CD8-positive, alpha-beta memory T cell (primary cell): ENCODE measurements at places on chromosomes 7 and 10. TPM values are rescaled to one million over a fixed set of nuclear protein-coding genes. Genes with fewer than 3 reads are reported as not detected.

GALNT11 gene
- 21.5 TPM for total RNA-seq

GATA3 gene
- total RNA-seq = 53.3 TPM

DNA sequence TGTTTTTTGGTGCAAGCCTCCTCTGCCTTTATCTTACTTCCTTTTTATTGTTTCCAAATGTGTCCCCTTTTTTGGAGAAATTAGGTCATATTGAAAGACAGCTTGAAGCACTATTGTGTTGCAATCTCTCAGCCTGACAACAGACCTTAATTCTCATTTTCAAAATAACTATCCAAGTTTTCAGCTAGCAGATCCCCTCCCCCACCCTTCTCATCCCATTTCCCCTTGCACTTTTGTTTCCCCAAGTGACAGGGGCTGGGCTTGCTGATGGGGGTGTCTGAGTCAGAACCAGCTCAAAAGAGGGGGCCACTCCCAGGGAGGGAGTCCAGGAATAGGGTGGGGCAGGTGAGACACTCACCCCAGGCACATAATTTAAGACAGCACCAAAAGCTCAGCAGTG is 75.3 kb downstream of the MKI67 start:
- no peak for DNase-seq

DNA sequence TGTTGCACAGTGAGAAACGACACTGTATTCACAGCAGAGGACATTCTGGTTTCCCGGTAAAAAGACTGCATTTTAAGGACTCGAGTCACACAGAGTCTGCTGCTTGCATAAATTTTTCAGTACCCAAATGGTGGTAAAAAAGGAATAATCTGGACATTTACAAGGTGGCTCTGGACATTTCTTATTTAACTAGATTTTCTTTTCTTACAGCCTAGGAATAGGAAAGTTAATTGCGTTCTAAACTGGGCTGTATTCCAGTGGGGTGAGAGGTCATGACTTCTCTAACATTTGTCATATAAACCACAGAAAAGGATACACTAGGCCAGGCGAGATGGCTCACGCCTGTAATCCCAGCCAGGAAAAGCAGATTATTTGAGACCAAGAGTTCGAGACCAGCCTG is 237.5 kb upstream of the KLF6 start:
- no peak for DNase-seq

DNA sequence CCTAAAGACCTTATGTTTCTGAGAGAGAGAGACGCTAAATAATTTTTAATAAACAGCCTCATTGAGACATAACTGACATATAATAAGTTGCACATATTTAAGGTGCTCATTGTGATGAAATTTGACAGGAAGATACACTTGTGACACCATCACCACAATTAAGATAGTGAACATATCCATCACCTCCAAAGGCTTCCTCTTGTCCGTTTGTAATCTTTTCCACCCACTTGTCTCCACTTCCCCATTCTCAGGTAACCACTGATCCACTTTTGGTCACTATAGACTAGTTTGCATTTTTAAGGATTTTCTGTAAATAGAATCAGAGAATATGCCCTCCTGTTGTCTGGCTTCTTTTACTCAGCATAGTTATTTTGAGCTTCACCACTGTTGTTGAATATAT is 195.1 kb upstream of the WDR11 start:
- DNase-seq = no peak

DNA sequence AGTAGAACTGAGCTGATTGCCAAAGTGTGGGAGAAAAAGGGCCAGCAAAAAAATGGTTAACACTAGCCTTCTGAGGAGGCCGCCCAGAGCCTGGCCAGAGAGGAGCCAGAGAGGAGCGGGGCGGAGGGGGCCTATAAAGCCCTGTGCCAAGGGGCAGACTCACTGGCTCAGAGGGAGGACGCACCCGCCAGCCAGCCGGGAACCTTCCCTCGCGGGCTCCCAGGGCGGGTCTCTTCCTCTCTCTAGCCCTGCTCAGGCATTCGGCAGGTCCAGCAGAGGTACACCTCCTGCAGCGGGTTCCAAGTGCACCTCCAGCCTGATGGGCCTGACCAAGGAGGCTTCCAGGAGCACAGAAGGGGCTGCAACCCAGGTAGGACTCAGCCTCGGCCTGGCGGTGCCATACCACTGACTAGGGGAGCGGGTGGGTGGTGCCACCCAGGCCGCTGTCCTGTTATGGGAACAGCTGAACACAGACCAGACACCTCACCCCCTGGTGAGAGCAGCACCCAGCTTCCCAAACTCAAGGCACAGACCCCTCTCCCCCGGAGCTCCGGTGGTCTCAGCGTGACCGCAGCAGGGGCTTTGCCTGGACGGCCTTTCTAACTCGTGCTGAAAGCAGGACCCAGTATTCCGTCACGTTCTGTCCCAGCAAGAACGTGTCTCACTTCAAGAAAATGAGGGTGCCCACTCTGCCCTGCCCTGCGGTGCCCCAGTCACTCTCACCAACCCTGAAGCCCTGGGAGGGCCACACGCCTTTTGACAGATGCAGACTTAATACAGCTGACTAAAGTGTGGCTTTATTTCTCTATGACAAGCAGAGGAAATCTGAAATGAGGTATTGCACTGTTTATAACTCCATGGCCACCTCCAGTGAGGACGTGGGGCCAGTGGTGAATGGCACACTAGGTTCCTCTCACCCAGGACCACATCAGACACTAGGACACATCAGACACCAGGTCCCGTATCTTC is at the start of gene GPER1:
Gene GPER1 (plus strand): TSS at position 162 of the 969 bp plus-strand sequence. CDS start 3,616 bp downstream, outside the sequence.
- no peak for DNase-seq

IDI2 gene
- not detected for total RNA-seq

GRCh38 chr7:69177461-69177861 is 420.8 kb upstream of the AUTS2 start:
- DNase-seq = no peak

MYH16 gene
- not detected for total RNA-seq

DNA sequence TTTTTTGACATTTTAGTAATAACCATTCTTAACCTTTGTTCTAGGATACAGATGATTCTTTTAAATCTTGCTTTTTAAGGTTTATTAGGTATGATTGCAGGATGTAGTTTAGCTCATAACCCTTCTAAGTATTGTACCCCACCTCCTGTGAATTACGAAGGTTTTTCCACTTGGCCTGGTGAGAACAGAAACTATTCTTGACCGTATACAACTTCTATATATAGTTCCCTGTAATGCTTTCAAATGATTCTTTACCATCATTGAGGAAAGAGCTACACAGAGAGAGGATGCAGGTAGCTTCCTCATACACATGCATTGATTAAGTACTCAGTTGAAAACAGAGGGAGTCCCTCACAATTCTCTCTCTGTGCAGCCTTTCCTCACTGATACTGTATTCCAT is 86.3 kb downstream of the PALS2 start:
- no peak for DNase-seq

DNA sequence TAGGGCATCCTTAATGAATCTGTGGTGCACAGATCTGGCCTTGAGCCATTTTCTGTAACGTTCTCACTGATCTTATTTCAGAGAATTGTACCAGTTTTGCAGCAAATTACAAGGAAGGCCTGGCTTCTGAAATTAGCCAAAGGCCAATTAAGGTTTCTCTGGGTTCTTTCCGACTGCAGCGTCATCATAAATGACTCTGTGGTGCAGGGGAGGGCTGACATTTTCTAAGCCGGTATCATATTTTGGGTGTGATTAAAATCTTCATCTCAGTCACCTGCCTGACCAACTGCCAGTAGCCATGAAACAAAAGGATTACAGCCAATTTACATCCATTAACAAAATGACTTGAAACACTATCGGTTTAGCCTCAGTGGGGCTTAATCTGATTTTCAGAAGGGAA is 363.7 kb downstream of the ADRA2A start:
- DNase-seq = no peak

ATG9B gene
- total RNA-seq = 3.8 TPM

DNA sequence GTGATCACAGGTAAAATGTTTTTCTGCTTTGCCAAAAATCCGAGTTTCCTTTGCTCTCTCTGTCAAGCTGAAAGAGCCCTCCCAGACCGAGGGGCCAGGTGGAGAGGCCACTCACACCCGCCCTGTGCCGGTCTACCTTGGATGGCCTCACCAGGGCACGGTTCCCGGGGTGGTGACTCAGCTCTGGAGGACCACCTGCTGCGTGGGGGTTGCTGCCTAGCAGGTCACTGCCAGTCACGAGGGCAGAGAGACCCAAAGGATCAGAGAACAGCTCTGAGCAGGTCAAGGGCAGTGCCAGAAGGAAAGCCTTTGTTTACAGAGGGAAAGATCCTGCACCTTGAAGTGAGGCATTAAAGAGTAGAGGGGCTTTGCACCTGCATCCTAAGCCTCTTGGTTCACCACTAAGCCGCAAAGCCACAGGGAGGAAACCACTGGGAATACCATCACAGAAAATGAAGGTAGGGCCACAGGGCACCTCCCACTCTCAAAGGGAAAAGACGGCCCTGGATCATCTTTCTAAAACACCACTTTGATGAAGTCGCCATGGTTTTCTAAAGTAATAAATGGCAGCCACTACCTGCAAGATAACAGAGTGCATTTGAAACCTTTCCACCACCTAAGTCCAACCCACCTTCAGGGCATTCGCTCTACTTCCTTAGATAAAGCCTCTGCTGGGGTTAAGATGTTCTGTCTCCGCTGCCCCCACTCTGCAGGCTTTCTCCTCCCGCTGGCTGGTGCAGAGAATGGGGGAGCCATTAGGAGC is 160.3 kb upstream of the KLF14 start:
- no peak for DNase-seq

- DNase-seq = no peak
Measured at GRCh38 chr10:27626890-27627289, 118.7 kb downstream of the MKX start.

EBF3 gene
- total RNA-seq = not detected

GRCh38 chr7:48168159-48168558 is 3.1 kb upstream of the ABCA13 start:
- DNase-seq = no peak

NEBL gene
- total RNA-seq = 0.11 TPM

- no peak for DNase-seq
Measured at GRCh38 chr10:70441895-70442309, 421 bp upstream of the NODAL start.

PAX4 gene
- total RNA-seq = not detected

GPR158 gene
- total RNA-seq = not detected

- DNase-seq = no peak
Measured at GRCh38 chr7:110224643-110225042, 866.3 kb upstream of the LRRN3 start.

CRYGN gene
- not detected for total RNA-seq

DNA sequence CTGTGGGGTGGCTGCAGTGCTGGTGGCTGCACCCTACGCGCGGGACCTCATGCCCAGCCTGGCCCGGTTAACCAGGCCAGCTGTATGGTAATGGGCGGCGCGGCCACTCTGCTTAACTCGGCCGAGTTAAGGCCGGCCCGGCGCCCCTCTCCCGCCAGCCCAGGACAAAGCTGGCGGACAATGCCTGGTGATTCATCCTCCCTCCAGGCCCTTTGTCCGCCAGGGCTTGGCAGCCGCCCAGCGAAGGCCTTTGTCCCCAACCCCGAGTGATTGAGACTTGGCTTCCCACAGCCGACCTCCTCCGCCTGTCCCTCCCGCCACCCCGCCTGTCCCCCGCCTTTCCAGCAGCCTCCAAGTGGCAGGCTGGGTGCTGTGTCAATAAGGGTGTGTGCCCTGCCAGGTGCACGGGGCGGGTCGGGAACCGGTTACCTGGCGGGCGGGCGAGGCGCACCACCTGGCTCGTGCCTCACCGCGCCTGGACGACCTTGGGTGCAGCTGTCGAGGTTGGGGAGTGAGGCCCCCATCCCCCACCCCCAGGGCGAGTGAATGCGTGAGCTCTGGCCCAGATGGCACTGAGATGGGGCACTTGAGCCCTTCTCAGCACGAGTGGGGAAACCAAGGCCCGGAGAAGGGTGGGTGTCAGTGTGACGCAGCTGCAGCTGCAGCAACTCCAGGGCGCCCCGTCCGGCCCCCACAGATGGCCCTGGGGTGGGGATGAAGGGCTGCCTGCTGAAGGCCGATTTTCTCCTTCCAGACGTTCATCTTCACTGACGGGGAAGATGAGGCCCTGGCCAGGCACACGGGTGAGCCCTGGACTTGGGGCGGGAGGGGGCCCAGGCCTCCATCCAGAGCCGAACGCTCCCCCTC is 4.6 kb downstream of the LFNG start:
- DNase-seq = no peak

GRCh38 chr7:81573128-81573527 is 196.7 kb downstream of the HGF start:
- no peak for DNase-seq

- no peak for DNase-seq
Measured at GRCh38 chr7:123872908-123873307, 27.9 kb downstream of the HYAL4 start.

DNA sequence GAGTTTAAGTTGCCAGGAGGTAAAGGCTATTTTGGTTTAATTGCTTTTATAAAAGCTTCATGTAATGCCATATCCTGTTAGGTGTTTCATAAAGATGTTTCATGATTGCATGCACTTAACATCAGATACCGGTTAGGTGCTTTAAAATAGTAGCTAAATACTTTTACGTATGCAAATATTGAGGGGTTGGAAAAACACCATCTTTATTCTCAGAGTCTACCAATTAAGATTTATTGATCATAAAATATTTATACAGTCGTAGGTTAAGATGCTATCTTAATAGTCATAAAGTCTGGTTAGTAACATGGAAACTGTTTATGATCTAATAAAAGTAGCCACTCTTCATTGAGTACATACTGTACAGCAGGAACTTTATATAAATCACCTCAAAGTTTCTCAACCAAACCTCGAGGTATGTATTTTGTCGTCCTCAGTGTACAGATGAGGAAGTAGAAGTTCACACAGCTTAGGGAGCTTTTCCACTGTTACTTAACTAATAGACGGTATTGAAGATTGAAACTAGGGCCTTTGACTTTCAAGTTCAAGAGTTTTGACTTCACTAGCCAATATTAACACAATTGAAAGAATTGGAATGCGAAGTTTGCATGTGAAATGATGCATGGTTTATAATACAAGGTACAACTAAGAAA is 897.1 kb downstream of the GATA3 start:
- DNase-seq = no peak

- no peak for DNase-seq
Measured at GRCh38 chr7:109842386-109842785, 1248.5 kb upstream of the LRRN3 start.

DNA sequence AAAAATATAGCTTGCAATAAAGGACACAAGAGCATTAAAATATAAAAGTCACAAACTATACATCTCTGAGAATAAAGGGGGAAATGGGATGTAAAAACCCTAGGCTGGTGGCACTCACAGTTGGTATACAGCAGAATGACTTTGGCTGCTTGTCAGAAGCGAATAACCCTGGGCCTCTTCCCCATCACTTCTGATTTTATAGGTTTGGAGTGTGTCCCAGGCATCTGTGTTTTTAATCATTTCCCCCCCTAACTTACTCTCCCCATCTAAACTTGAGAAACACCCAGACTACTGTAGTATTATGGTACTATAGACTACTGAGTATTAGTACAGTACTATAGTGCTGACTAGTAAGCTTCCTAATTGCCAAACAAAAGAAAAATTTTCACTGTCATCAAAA is 1.8 kb upstream of the RPA3 start:
- no peak for DNase-seq

- no peak for DNase-seq
Measured at GRCh38 chr10:83555264-83555663, 584.0 kb upstream of the GHITM start.

DNA sequence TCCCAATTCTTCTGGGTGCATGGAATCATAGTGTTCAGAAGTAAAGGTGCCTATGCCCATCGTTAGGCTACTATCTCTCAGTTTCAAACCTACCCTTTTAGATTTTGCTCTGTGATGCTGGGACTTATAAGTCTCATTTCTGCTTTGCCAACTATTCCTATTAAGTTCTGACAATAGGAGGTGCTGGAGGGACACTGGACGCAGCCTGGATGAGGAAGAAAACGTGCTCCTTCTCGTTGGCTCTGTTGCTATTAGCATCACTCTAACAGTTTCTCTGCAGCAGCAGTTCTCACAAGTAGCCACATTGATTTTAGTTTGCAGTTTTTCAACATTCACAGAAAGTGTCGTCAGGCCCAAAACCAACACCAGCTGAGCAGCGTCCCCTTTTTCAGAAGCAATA is 72.4 kb downstream of the ABCC2 start:
- DNase-seq = no peak
